ENCODE measurements at places on chromosomes 6 and 20.

DNA sequence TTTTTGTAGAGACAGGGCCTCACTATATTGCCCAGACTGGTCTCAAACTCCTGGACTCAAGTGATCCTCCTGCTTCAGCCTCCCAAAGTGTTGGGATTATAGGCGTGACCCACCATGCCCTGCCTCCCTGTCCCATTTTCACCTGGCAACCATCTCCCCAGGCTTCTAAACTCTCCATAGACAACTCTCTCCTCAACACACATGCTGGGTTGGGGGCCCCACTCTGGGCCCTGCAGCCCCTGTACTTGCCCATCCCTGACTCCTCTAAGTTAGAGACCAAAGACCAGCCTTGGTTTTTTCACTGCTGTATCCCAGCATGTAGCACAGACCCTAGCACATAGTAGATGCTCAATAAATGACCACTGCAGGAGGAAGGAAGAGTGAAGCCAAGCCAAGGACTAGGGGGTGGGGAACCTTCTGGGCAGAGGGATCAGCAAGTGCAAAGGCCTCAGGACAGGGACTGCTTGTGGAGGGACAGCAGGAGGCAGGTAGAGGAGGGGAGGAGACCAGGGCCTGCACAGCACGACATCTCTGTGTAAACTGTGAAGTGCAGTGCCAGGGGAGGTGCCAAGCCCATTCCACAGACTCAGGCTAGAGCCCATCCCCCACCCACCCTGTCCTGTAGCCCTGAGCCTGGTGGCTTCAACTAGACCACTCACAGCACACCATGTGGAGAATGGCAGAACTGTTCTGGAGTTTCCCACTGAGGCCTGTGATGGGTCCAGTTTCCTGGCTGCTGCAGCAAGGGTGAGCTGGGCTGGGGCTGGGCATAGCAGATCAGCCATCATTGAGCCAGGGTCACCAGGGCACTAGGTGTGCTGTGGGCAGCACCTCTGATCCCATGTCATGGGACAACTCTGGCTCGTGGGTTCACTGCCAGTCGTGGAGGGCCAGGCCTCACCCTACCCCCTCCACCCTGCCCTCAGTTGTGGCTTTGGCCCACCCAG is 3.4 kb upstream of the SRC start:
- no peak for DNase-seq

- DNase-seq, result no peak
These were observed 37.9 kb downstream of the IPCEF1 start for GRCh38 chr6:154318721-154319120.

GRCh38 chr6:8803181-8803760 is 367.9 kb upstream of the SLC35B3 start:
- no peak for DNase-seq

DNA sequence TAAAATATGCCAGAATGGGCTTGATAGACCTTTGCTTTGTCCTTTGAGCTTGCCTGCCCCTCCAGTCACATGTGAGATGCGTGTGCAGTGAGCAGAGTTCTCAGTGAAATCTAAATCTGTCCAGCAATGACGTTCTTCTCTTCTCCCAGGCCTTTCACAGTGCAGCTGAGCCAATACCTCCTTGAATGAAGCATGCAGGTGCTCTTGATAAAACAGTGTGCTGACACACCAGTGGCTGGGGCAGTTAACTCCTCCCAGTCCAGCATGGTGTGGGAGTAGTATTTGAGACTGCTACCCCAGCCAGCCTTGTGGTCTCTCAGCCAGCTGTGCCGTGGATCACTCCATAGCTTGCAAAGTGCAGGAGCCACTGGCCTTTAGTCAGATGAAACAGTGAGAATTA is 240.5 kb downstream of the FARS2 start:
- DNase-seq, result peak; percentile 29

- peak; percentile 37 for DNase-seq
These were observed 626.1 kb upstream of the ID4 start for GRCh38 chr6:19210849-19211590.

- DNase-seq, result no peak
These were observed 429.9 kb downstream of the CD83 start for GRCh38 chr6:14547284-14547998.

DNA sequence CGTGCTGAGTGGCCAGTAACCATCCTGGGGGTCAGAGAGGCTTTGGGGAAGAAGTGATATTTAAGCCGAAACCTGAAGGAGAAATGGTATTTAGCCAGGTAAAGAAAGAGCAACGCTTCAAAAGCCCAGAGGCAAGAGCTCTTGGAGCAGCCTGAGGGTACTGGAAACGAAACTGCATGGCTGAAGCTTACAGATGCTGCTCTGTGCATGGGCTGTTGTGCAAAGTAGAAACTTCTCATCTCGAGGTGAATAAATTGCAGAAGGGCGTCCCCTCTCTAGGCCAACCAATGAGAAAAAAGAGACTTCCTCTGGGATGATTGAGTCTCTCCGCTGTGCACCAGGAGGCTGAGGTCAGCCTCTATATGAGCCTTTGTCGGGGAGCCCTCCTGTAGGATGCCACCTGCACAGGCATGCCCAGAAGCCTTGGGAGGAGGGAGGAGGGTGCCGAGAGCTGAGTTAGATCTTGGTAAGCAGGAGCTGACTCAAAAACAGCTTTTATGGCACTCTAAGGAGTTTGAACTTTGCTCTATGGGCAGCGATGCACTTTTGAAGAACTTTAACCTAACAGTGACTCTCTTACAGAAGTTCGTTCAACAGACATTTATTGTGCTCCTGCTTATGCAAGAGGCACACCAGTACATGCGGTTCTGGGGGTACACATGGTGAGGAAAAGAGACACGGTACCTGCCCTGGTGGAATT is 61.6 kb upstream of the EDN1 start:
- DNase-seq, result no peak

DNA sequence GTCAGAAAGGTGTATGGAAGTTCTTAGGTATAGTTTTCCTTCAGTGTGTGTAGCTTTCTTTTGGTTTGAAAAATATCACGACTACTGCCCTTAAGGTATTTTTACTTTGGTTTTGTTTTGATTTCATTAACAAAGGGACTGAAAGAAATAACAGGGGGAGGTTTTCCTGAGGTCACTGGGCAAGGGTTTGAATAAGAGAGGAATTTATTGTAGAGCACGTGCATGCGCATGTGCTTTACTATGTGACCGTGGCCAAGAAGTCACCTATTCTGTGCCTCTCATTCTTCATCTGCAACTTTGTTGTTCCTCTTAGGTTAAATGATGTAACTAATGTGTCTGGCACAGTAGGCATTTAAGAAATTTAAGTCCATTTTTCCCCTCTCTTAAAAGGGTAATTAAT is 4.1 kb upstream of the MAN1A1 start:
- no peak for DNase-seq

- no peak for DNase-seq
These were observed 10.3 kb upstream of the E2F1 start for GRCh38 chr20:33696448-33696847.

DNA sequence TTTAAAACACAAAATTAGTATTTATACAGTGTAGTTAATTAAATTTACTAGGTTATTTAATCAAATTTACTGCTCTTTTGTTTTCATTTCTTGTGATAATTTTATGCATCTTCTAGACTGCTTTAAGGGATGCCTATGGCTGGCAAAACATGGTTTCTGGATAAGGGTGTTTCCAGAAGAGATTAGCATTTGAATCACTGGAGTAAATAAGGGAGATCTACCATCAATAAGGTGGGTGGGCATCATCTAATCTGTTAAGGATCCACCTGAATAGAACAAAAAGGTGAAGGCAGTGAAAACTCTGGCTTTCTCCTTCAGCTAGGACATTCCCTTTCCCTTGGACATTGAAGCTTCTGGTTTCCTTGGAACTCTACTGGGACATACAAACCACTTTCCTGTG is 146.2 kb upstream of the LAMA2 start:
- DNase-seq, result no peak

DNA sequence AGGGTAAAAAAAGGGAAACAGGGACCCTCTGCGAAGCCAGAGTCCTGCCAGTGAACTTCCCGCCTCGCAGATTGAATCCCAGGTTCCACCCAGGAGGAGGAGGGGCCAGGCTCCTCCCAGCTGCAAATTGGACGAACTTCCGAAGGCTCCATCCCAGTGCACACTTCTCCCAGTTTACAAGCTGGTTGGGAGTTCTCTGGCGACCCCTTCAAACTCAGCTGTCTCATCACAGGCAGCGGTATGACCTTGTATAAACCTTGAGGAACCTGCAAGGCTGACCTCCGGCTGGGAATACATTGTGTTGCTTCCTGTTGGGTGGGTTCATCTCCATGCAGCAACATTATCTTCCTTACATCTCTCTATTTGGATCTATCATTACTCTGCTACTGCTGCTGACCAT is 962.7 kb downstream of the GRIK2 start:
- DNase-seq, result no peak

DNA sequence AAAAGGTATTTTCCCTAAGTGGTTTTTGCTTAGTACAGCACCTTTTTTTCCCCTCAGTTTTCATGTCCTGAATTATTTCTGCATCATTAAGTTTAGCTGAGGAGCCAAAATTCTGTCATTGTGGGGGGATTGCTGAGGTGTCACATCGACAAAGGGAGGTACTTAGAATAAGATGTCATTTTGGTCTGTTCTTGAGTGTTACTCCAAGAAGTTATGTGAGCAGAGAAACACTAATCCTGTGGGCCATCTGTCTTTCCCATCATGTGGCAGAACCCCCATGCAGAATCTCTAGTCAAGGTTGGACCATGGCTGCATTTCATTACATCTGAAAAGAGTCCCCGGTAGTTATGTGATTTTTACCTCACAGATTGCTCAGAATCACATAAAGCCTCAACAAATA is 167.8 kb upstream of the CENPW start:
- DNase-seq, result no peak

GRCh38 chr6:164184410-164184809 is 769.9 kb downstream of the QKI start:
- DNase-seq, result no peak

DNA sequence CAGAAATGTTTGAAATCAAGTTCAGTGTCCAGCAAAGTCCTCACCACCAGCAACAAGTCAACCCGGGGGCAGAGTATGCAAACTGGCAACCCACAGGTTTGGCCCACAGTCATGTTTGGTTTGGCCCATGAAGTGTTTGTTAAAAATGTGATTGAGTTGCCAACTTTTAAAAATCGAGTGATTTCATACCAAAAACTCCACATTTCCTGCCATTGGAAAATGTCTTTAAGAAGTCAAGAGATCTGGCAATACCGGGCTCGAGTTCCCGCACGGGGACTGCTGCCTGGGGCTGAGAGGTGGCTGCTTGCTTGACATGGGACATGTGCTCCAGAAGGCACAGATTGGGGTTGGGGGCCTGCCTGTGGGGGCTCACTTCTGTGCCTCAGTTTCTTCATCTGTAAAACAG is 36.1 kb downstream of the PREX1 start:
- no peak for DNase-seq

Measured in left cardiac atrium (tissue), 4 donors.